ENCODE measurements at places on chromosomes 7 and 10. TPM values are rescaled to one million over a fixed set of nuclear protein-coding genes. Genes with fewer than 3 reads are reported as not detected.

The GPR37 gene
- 1.6 TPM for total RNA-seq

The TCAF2 gene
- total RNA-seq: 2.3 TPM

The LIPN gene
- total RNA-seq: not detected

- DNase-seq: no peak
These were observed 210.7 kb upstream of the GNAI1 start for GRCh38 chr7:79923953-79924352.

DNA sequence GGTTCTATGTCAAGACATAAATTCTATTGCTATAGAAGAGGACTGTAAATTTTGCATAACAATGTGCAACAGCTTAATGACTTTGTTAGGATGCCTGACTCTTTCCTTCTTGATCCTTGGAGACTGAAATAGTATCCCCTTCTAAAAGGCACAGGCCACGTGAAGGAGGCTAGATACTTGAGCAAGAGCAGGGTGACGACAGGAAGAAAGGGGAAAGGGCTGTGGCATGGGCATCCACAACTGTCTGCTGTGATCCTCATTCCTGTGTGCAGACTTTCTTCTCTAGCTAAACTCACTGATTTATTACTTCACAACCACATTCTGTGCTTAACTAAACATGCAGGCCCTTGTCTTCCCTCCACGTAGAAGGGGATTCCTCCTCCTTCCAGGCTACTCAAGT, 1111.8 kb upstream of the C7orf33 start:
- DNase-seq: no peak

The UNCX gene
- not detected for total RNA-seq

The PGAM1 gene
- total RNA-seq: 304 TPM

DNA sequence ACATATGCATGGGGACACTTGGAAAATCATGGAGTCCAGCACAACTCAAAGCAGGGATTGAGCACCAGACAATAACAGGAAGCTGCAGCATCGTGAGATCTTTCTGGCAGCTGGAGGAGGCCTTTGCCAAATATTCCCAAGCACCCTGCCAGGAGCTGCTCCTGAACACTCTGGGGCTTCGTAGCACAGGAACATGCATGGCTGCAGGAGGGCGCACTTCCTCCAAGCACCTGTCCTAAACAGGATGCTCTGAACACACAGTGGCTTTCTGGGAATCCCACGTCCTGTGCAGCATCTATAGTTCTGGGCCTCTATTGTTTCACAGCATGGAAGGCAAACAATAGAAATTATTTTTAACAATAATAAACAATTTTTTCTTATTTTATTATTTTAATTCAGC, 4.1 kb downstream of the ABLIM1 start:
- DNase-seq: no peak

DNA sequence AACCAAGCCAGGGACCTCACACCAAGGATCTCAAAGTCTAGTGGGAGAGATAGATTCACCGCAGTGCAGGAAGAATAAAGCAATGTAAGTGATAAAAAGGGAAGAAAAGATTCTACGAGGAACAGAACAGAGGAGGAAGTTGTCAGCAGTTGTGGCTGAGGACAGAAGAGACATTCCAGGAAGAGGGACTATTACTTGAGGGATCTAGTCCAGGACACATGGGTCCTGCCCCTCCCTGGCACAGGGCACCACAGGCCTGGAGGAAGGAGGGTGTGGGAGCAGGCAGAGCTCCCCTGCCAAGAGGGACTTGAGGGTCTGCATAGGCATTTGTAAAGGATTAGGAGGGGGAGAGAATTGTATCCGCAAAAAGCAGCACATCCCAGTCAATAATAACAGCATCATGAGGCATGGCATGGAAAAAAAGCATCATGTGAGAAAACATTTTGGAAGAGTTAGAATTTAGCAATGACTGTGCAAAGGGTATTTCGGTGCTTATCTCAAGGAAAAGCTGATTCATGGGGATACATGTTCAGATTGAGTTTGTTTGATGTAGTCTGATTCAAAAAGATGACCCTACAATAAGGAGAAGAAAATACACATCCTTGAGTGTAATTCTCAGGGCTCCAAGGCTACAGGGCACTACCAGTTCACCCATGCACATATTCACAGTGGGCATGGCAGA, 12.7 kb downstream of the C10orf71 start:
- no peak for DNase-seq

DNA sequence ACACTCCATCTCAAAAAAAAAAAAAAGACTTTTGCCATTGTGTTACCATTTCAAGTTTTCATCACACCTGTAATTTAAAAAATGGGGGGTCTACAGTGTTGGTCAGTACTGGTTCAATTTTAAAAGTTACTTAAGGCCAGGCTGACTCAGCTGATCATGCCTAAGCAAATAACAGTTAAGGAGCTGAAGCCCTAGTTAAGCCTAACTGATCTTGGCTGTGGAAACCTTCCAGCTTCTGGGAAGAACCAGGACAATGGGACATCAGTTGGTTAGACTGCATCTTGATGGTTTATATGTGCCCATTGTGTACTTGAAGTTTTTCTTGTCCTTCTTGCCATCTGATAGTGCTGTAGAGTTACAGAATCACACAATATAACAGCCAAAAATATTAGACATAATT, 26.7 kb downstream of the VCL start:
- no peak for DNase-seq

DNA sequence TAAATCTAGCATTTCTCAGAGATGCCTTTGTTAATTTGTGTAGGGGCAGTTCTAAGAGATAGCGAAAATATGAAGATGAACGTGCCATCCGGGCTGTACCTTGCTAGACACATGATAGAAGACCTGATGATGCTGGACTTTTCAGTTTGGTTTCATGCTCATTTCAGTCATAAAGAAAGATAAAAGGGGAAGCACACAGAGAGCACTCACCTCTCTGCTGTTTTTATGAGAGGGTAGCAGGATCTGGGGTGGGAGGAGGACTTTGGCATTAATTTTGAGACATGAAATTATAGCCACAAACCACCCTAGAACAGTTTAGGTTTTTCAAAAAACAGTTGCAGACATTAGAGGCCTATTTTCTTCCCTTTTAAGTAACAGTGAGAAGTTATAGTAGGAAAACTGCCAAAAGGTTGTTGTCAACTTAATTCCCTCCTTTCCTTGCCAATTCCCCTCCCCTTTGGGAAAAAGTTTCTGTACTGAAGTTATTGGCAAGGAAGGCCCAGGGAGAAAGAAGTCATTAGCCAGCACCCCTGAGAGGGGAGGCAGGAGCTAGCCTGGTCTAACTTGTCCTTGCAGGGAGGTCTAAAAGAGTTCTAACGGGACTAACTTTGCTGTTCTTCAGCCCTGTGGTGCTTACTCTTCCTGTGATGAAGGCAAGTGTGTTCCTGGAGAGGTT, 2.6 kb downstream of the ST7 start:
- no peak for DNase-seq

GRCh38 chr10:124661660-124662180, 82.5 kb downstream of the FAM53B start:
- DNase-seq: no peak

GRCh38 chr7:114229246-114229645, 185.4 kb upstream of the FOXP2 start:
- no peak for DNase-seq

DNA sequence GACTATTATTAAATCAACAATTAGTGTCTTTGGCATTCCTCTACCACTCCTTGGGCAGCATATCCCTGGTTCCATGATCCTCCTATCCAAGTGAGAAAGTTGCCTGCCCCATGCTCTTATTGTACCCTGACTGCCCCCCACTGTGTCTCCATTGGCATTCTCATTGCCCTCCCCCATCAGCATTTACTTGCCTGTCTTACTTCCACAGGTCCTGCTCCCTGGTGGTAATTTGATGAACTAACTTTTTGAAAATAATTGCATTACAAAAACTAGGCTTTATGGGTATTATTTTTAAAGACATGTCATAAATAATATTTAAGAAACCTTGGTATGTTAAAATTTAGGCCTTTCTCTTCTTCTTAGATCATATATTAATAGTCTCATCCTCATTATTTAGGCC, 346.4 kb downstream of the PCLO start:
- DNase-seq: no peak

DNA sequence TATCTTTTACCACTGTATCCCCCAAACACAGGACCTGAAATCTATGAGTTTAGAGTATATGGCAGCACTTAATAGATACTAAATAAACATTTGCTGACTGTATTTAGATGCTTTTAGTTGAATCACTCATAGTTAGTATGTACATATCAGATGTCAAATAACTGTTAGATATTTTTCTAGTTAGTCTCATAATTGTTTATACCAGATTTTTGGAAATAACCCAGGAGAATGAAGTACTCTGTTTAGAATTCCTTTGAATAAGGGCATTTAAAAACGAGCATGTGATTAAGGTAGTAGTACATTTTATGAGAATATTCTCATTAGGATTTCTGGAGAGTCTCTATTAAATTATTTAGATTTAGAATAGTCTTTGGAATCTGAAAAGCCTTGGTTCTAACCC, 22.3 kb upstream of the ZEB1 start:
- DNase-seq: no peak

DNA sequence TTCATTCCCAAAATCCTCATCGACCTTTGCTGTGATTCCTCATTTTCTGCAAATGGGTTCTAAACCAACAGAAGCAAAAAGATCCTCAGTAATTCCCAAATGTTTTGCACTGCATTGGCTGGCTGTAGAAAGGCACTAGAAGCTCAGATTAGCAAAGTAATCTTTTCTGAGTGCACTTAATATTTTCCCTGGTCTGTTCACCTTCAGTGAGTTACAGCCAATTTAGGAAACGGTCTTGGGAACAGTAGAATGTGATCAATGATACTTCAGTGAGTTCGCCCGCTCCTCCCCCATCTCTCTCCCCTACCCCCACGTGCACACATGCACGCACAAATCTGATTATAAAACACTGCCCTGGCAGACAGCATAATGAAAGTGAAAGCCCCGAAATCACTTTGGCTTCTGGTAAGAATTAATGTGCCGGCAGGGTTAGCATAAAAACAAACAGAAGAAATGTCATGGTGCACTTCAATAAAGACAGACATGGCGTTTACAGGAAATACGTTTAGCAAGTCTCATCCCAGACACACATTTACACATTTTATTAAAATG, 201.3 kb upstream of the CDCA7L start:
- DNase-seq: no peak

GRCh38 chr7:42843205-42843800, 68.6 kb downstream of the C7orf25 start:
- no peak for DNase-seq

DNA sequence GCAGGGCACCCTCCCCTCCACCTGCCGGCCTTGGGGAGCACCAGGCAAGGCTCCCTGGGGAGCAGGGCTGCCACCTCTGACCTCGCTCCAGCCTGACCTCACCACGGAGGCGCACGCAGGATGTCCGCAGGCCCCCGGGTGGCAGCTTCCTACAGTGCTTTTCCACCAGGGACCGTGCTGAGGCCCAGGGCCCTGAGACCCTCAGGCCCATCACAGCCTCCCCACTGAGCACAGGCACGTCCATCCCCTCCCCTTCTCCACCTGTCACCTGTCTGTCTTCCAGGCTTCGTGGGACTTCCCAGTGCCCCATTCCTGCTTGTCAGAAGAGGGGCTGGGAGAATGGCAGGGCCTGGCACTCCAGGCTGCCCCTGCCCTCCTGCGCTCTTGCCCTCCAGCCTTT, 90.1 kb downstream of the LHPP start:
- no peak for DNase-seq

- DNase-seq: no peak
These were observed 166.2 kb downstream of the LYZL1 start for GRCh38 chr10:29455095-29455494.

GRCh38 chr7:80699045-80699638, 60.7 kb downstream of the CD36 start:
- DNase-seq: no peak

DNA sequence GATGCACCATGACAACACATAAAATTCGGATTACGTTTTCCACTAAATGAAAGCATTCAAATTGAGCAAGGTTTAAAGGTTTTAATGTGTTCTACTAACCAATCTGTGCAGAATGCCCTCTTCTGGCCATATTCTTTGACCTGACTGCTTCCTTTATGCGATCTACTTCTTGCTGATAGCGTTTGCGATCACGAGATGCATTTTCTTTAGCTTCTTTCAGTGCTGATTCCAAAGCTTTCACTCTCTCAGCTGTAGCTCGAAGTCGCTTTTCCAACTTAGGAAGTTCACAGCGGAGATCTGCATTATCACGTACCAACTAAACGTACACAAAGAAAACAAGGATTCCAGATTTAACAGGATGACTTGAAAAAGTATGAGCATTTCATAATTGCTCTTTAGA, 39.2 kb downstream of the KIF5B start:
- no peak for DNase-seq

GRCh38 chr10:42980553-42981357, 96.1 kb upstream of the RET start:
- no peak for DNase-seq

- no peak for DNase-seq
These were observed 106.5 kb upstream of the LANCL2 start for GRCh38 chr7:55258631-55259030.

- DNase-seq: peak; percentile 96
These were observed at the start of gene PTER for GRCh38 chr10:16436758-16437539. TSS of gene PTER (plus strand) at chr10:16437010. CDS start at chr10:16484385, 47,375 bp downstream.

The METTL27 gene
- 1.7 TPM for total RNA-seq

- no peak for DNase-seq
These were observed 22.7 kb upstream of the TM9SF3 start for GRCh38 chr10:96609510-96609909.

GRCh38 chr10:3635211-3635671, 149.8 kb downstream of the KLF6 start:
- DNase-seq: no peak

The CLRN3 gene
- not detected for total RNA-seq

- no peak for DNase-seq
These were observed 15.1 kb upstream of the CUBN start for GRCh38 chr10:17144757-17145156.

DNA sequence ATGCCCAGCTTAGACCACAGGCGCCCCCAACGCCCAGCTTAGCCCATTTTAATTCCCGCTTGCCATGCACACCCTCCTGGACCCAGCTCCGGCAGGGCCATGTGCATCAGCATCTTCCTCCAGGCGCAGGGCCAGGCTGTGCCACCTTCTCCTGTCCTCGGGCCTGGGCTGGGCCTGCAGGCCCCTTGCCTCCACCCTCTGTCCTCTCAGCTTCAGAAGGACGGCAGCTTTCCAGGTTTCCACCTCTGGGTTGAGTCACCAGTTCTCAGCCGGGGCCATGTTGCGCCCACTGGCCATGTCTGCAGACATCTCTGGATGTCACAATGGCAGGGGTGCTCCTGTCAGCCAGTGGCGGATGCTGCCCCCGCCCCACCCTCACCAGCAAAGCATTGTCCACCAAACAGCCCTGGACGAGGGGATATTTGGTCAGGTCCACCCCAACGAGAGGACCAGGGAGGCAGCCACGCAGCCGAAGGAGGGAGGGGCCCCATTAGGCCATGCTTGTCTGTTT, 59.1 kb upstream of the NKX6-2 start:
- peak; percentile 75 for DNase-seq

- DNase-seq: no peak
These were observed 168.9 kb downstream of the SNX10 start for GRCh38 chr7:26460351-26461085.

- no peak for DNase-seq
These were observed 25.7 kb downstream of the GOLGA7B start for GRCh38 chr10:97875391-97875790.

GRCh38 chr7:18396953-18397352, 98.6 kb upstream of the HDAC9 start:
- no peak for DNase-seq

GRCh38 chr7:135390829-135391228, 119.1 kb downstream of the CNOT4 start:
- DNase-seq: no peak

The EPHA1 gene
- not detected for total RNA-seq

The SRRM3 gene
- 1.4 TPM for total RNA-seq

All from chondrocyte (in vitro differentiated cells).